Smooth muscle cell of trachea (primary cell): ENCODE measurements at places on chromosomes 16 and 17. TPM values are rescaled to one million over a fixed set of nuclear protein-coding genes. Genes with fewer than 3 reads are reported as not detected.

The TBC1D16 gene
- total RNA-seq = 43.6 and 94.3 TPM in 2 replicates

The NTN3 gene
- 1.5 and 5.3 TPM in 2 replicates for total RNA-seq

The SALL1 gene
- total RNA-seq = under 0.01 and 0.50 TPM in 2 replicates

The ZNF19 gene
- total RNA-seq = 3.0 and 5.2 TPM in 2 replicates

The SLC4A1 gene
- not detected in 2 replicates for total RNA-seq

The KATNIP gene
- 24.1 and 35.4 TPM in 2 replicates for total RNA-seq

The PRR11 gene
- total RNA-seq = 2.8 and 20.7 TPM in 2 replicates

The MYH1 gene
- total RNA-seq = not detected in 2 replicates

The ST6GALNAC2 gene
- 0.73 and 3.0 TPM in 2 replicates for total RNA-seq

The NCBP3 gene
- total RNA-seq = 16.7 and 32.3 TPM in 2 replicates

The PRR35 gene
- total RNA-seq = not detected in 2 replicates

The SNX20 gene
- total RNA-seq = not detected in 2 replicates

The CHST5 gene
- total RNA-seq = 0.15 and 0.17 TPM in 2 replicates

The YBX2 gene
- total RNA-seq = 0.17 and 0.29 TPM in 2 replicates

The ASPA gene
- total RNA-seq = 1.2 and 1.8 TPM in 2 replicates

The UNK gene
- 19.0 and 21.5 TPM in 2 replicates for total RNA-seq

The ENO3 gene
- total RNA-seq = 2.3 and 3.6 TPM in 2 replicates

The TENT4B gene
- 10.5 and 12.4 TPM in 2 replicates for total RNA-seq

The ABCC6 gene
- 1.0 and 2.3 TPM in 2 replicates for total RNA-seq

The TRIM72 gene
- total RNA-seq = not detected in 2 replicates

The KRTAP1-1 gene
- not detected in 2 replicates for total RNA-seq

The DNAH3 gene
- total RNA-seq = not detected in 2 replicates
